COR-L47 (cell line): ENCODE measurements at places on chromosomes 12 and 14.

- DNase-seq, result peak; percentile 75
Observed at GRCh38 chr14:95098984-95099599, 58.2 kb downstream of the DICER1 start.

- DNase-seq, result no peak
Observed at GRCh38 chr12:111269718-111270117, 99.2 kb downstream of the PHETA1 start.

DNA sequence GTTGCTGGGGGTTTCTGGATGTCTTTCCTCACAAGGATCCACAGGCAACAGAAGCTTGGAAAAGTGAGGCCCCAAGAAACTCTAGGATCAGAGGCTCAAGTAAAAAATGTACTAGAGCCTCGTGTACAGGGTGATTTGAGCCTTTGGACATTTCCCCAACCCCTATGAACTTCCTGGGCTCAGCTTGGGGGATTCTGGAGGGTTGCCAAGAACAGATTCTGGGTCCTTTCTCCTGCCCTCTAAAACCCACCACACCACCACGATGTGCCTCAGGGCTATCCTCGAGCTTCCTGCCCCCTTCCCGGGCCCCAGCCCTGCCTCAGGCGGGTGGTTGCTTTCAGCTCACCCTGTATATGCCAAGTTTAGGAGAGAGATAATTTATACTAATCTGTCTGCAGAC, 583 bp downstream of the FAM186B start:
- DNase-seq, result no peak

- DNase-seq, result no peak
Observed at GRCh38 chr14:74391479-74391878, 34.5 kb downstream of the SYNDIG1L start.

GRCh38 chr12:113580437-113580836, 108.8 kb upstream of the LHX5 start:
- DNase-seq, result no peak

DNA sequence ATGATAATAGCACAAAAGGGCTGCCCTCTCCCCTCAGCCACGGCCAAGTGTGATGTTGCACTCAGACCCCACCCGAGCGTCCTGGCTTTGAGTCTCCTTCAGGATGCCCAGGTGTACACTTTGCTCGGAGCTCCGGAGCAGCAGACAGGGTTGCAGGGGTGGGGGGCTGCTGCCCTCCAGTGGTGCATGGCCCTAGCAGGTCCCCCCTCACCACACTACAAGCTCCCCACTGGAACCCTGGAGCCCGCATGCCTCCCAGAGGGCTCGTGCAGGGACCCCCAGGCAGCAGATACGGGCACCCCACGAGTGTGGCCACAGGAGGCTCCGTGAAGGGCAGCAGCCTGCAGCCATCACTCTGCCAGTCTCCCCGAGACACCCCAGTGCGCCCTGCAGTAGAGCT, 69.9 kb upstream of the C14orf180 start:
- peak; percentile 22 for DNase-seq
